ENCODE measurements at places on chromosomes 3 and 15.

GRCh38 chr3:27357665-27358258 is 11.4 kb downstream of the NEK10 start:
- peak; percentile 42 for DNase-seq

- no peak for DNase-seq
Observed at GRCh38 chr3:29189328-29189727, 91.5 kb upstream of the RBMS3 start.

DNA sequence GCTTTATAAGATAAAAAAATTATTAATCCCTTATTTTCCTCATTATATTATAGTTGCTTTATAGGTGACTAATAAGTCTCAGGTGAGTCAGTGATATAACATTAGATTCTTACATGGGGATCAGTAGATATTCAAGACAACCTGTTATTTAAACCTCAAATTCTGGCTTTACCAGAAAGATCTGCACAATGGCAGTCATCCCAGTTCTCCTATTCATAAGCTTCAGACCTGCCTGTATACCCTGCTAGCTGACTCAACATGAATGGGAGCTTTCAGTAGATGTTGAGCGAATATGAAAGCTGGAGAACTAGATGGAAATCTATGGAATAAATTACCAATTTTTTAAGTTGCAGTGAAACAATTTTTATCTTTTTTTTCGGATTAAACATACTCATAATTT is 20.5 kb upstream of the CCDC54 start:
- no peak for DNase-seq

DNA sequence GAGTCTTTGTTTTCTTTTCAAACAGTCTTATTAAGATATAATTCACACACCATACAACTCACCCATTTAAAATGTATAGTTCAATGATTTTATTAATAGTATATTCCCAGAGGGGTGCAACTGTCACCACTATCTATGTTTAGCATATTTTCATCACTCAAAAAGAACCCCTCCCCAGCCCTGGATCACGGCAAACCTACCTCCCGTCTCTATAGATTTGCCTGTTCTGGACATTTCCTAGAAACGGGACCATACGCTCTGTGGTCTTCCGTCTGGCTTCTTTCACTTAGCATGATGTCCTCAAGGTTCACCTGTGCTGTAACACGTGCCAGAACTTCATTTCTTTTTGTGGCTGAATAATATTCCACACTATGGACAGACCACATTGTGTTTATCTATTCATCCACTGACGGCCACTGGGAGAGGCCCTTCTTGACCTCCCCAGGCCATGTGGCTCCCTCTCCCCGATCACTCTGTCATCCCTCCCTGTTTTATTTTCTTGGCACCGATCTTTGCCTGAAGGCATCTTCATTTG is 56.4 kb downstream of the IQSEC1 start:
- DNase-seq = no peak

GRCh38 chr3:126317029-126317996 is 39.9 kb downstream of the KLF15 start:
- no peak for DNase-seq

GRCh38 chr3:188956839-188957489 is 214.8 kb upstream of the TPRG1 start:
- DNase-seq = peak; percentile 61

DNA sequence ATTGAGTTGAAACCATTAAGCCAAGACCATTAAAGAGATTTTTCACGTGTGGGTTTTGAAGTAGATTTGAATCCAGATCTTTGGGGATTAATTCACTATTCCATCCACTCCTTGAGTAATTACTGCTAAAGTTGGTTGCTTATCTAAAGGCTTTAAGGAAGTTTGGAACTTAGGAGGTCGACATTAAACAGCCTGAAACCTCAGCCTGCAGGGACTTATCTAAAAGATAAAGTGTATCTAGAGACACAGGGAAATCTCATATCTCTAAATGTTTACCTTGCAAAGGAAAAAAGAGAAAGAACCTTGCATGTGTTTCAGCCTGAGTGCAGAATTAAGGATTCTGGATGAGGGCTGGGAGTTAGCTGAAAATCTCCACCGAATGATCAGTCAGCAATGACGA is 158.6 kb downstream of the MEIS2 start:
- no peak for DNase-seq

GRCh38 chr3:57582474-57583168 is 14.5 kb downstream of the ARF4 start:
- no peak for DNase-seq

GRCh38 chr3:4418156-4418555 is 48.9 kb downstream of the SUMF1 start:
- DNase-seq = no peak

DNA sequence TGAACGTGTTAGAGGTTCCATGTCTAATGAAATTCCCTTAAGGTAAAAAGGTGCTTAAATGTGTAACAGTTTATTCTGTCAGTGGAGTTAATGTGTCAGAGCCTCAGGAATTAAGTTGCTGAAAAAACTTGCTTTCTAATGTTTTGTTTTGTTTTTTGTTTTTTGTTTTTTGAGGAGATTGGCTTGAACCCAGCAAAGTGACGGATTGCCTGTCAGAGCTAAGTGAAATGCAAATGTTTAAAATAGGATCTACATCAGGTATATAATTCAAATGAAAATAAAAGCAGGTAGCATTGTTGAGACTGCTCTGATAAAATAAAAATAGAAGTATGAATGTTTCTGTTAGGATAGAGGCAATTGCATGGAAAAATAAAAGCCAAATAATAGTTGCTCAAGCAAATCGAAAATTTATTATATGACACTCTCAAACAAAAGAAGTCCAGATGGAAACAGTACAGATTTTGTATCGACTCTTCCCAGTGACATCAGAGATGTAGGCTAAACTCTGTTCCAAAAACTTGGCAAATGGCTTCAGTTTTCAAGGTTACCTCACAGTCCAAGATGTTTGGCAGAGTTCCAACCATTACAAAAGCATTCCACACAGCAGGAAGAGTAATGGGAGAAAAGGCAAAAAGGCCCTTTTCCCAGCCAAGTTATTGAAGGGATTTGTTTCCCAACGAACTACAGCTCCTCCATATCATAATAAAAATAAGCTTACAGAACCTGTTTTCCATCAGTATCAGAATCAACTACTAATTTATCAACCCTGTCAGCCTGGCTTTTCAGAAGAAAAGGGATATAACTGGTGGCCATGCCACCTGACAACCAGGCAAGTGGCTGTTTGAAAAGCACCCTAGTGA is 291.0 kb downstream of the TBL1XR1 start:
- no peak for DNase-seq

GRCh38 chr15:82298520-82298919 is 35.9 kb downstream of the SAXO2 start:
- DNase-seq = no peak

DNA sequence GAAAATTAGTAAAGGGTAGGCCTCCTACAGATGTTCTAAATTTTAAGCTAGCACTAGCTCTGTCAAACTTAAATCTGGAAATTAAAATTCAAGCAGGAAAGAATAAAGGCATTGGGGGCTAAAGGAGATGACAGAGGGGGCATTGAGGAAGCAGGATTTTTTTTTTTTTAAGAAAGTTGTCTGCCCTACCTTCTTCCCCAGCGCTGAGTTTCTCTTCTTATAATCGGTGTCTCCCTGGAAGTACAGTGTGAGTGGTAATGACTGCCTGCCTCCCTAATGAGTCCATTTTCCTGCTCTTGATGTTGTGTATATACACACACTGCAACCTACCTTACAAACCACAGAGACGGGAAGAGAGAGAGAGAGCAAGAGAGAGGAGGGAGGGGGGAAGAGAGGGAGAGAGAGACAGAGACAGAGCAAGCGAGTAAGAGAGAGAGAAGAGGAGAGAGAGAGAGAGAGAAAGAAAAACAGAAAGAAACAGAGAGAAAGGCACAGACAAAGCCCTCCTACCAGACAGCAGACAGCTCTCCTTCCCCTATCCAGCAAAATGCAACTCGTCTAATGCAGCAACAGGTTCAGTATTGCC is 47.0 kb downstream of the ZBTB20 start:
- DNase-seq = peak; percentile 16

- DNase-seq = no peak
Observed at GRCh38 chr15:93861956-93862741, 369.2 kb upstream of the MCTP2 start.

GRCh38 chr3:134460965-134461364 is 24.8 kb downstream of the ANAPC13 start:
- peak; percentile 70 for DNase-seq

- no peak for DNase-seq
Observed at GRCh38 chr15:67813104-67813634, 12.1 kb upstream of the SKOR1 start.

- DNase-seq = peak; percentile 49
Observed at GRCh38 chr15:51229907-51230330, 108.5 kb downstream of the CYP19A1 start.

DNA sequence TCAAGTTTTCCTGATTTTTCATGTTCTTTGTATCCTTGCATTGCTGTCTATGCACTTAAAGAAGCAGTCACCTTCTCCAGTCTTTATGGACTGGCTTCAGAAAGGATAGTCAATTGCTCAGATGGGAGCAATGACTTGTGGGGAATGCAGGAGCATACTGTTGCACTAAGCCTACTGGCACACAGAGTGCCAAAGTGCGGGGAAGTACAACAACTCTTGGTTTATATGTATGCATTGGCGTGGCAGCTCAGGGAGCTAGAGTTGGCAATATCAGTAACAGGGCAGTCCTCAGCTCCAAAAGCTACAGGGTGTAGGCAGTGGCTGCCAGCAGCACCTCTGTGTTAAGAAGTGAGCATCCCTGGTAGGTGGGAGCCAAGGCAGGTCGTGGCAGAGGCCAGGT is 141.1 kb downstream of the SCAPER start:
- no peak for DNase-seq

- no peak for DNase-seq
Observed at GRCh38 chr3:140343211-140344081, 334.4 kb upstream of the TRIM42 start.

DNA sequence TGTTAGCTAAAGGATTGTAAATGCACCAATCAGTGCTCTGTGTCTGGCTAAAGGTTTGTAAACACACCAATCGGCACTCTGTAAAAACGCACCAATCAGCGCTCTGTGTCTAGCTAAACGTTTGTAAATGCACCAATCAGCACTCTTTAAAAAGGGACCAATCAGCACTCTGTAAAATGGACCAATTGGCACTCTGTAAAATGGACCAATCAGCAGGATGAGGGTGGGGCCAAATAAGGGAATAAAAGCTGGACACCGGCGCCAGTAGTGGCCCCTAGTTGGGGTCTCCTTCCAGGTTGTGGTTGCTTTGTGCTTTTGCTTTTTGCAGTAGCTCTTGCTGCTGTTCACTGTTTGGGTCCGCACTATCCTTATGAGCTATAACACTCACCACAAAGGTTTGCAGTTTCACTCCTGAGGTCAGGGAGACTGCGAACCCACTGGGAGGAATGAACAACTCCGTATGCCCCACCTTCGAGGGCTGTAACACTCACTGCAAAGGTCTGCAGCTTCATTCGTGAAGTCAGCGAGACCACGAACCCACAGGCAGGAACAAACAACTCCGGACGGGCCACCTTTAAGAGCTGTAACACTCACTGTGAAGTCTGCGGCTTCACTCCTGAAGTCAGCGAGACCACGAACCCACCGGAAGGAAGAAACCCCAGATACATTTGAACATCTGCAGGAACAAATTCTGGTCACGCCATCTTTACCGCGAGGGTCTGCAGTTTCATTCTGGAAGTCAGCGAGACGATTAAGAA is 1.1 kb upstream of the SUCLG2 start:
- no peak for DNase-seq

GRCh38 chr3:32428092-32429068 is 36.7 kb downstream of the CMTM7 start:
- no peak for DNase-seq

DNA sequence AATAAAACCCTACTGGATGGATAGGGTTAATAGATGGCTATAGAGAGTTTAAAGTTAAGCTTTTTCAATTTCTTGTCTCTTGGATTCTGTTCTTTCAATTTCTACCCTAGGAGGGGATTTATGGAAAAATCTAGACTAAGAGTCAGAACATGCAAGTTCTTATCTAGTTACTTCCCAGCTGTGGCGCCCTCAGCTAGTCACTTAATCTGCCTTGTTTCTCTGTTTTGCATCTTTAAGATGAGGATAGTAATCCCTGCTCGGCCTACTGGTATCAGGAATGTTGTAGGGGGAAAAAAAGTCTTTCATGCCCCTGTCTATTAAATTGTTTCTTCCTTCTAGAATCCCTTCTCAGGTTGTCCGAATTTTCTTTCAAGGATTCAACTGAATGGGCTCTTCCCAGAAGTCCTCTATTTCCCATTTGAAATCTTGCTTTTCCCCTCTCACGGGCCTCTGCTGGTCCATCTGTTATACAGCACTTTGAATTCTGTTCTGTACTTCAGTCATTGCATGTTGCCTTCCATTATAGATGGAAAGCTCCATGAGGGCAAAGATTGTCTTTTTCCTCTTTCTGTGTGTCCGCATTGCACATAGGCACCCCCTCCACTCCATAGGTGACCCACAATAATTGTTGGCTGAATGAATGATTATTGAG is 4.4 kb downstream of the KCTD6 start:
- DNase-seq = no peak

DNA sequence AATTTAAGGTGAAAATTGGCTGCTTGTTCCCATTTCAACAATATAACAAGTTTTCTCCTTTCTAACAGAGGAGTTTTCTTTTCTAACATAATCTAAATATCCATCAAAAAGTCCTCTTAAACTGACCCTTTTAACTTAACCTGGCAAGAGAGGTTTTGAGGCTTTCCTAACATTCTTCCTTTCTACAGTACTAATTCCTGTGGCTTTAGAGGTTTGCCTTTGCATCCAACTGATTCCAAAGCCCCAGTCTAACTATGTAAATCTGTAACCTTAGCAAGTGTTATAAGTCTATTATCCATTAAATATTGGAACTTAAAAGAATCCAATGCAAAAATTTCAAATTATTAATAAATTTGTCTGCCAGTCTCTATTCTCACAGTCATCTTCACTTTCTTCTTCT is 134.1 kb downstream of the ISL2 start:
- DNase-seq = peak; percentile 41

- DNase-seq = no peak
Observed at GRCh38 chr3:22225161-22225560, 474.2 kb upstream of the ZNF385D start.

DNA sequence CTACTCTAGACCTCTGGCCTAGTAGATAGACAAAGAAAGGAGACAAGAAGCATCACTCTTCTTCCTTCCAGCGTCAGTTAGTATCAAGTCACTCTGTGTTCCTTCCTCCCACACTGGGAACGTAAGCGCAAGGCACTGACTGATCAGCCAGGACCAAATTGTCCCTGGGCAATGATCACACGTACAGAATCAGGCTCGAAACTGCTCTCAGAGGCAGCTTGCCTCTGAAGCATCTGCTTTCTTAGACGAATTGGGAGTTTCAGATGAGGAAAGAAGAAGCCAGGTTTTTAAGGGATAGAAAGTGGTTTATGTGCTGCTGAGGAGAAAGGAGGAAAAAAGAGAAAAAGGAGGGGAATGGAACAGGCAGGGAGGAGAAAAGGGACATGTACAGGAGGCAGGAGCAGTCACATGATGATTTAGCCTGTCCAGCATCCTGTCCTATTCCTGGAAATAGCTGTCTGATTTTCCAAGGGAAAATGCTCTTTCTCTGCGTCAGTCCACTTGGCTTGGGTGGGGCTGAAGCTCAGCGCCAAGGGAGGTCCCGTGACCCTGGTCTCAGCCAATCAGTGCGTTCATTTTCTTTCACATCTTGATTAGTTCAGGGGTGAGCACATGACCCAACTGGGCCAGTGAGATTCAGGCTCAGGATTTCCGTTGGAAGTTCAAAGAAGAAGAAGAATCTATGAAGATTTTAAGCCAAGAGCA is 102.0 kb upstream of the PRICKLE2 start:
- DNase-seq = peak; percentile 85

GRCh38 chr3:197730200-197730599 is 6.5 kb downstream of the RUBCN start:
- DNase-seq = peak; percentile 86
